ENCODE measurements at places on chromosomes 2 and 18.

DNA sequence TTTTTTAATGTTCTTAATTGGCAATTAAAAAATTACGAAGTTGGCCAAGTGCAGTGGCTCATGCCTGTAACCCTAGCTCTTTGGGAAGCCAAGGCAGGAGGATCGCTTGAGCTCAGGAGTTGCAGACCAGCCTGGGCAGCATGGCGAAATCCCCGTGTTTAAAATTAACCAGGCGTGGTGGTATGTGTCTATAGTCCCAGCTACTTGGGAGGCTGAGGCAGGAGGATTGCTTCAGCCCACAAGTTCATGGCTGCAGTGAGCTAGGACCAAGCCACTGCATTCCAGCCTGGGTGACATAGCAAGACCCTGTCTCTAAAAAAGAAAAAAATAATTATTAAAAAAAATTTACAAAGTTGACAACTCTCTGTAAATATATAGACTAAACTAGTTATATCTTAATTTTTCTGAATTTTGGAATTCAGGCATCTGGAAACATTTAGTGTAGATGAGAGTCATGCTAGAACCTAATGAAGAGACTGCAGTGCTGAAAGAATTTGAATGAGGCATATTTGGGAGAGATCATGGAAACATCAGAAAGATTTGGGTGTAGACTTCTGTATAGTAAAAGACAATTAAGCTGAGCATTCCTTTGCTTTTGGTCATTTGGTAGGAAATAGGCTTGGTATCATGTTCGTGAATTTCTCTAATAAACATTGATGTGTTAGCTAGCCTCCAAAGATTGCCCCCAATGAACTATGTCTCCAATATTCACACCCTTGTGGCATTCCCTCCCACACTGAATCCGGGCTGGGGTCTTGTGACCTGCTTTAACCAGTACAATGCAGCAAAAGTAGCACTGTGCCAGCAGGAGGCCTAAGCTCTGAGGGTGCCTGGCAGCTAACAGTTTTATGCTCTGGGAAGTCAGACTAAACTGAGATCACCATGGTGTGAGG is 4.2 kb upstream of the ROCK1 start:
- DNase-seq, result no peak

GRCh38 chr2:144521686-144522085 is 1.8 kb upstream of the ZEB2 start:
- DNase-seq, result no peak

- DNase-seq, result no peak
These were observed 142.5 kb downstream of the MTCL1 start for GRCh38 chr18:8847900-8848299.

- no peak for DNase-seq
These were observed 216.1 kb downstream of the ETAA1 start for GRCh38 chr2:67613227-67613626.

DNA sequence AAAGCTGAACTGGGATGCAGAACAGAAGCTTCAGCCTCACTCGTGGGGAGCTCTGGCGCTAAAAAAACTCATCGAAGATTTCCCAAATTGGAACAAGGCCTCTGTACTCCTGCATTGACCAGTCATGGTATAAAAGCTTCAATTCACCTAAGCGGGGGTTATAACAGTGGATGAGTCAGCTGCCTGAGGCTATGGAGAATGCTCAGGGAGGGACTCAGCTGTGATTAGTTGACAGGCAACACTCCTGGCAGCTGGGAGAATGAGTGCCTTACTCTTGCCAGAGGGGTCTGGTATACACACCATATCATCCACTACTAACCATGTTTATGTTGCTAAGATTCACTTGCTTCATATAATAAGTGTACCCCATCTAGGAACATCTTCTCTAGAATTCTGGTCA is 350.6 kb upstream of the VRK2 start:
- DNase-seq, result no peak

- DNase-seq, result no peak
These were observed 161.8 kb downstream of the FAM210A start for GRCh38 chr18:13564579-13564978.

DNA sequence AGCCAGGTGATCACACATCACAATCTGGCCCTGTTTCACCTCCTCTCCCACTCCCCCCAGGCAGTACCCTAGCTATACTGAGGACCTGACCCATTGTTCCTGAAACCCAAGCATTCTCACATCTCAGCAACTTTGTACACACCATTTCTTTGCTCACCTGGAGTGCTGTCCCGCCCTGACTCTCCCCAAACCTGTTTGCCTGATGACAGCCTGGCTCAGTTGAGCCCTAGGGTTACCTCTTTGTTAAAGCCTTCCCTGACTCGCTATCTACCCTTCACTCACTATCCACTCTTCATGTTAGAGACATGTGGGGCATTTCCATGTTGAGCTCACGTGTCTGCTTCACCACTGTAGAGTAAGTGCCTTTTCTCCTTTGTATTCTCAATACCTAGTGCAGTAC is 49.1 kb downstream of the GREB1L start:
- no peak for DNase-seq

- DNase-seq, result no peak
These were observed 196.3 kb downstream of the PDE1A start for GRCh38 chr2:182230561-182230960.

DNA sequence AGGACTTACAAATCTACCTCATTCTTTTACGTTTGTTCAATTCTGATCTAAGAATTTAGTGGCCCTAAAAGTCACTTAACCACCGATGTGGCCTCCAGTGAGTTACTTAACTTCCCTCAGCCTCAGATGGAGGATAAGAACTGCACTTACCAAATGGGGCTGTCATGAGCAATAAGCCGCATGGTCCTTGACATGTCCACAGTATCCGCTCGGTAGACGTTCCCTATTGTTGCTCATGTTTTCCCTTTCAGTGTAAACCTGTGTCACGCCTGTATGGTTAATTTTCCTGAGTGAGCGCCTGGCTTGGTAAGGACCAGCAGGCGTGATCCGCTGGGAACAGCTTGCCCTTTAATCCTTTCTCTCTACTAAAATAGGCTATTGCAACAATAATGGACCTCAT is 20.3 kb downstream of the SEC11C start:
- no peak for DNase-seq

GRCh38 chr2:160408959-160409291 is 84.7 kb downstream of the RBMS1 start:
- no peak for DNase-seq

- no peak for DNase-seq
These were observed 159.6 kb downstream of the RND3 start for GRCh38 chr2:150327564-150328489.

- no peak for DNase-seq
These were observed 74.8 kb downstream of the AKAIN1 start for GRCh38 chr18:5122272-5122671.

GRCh38 chr18:79775441-79776221 is 22.1 kb upstream of the KCNG2 start:
- no peak for DNase-seq

- DNase-seq, result no peak
These were observed 304.6 kb upstream of the LYPD1 start for GRCh38 chr2:132974467-132975095.

DNA sequence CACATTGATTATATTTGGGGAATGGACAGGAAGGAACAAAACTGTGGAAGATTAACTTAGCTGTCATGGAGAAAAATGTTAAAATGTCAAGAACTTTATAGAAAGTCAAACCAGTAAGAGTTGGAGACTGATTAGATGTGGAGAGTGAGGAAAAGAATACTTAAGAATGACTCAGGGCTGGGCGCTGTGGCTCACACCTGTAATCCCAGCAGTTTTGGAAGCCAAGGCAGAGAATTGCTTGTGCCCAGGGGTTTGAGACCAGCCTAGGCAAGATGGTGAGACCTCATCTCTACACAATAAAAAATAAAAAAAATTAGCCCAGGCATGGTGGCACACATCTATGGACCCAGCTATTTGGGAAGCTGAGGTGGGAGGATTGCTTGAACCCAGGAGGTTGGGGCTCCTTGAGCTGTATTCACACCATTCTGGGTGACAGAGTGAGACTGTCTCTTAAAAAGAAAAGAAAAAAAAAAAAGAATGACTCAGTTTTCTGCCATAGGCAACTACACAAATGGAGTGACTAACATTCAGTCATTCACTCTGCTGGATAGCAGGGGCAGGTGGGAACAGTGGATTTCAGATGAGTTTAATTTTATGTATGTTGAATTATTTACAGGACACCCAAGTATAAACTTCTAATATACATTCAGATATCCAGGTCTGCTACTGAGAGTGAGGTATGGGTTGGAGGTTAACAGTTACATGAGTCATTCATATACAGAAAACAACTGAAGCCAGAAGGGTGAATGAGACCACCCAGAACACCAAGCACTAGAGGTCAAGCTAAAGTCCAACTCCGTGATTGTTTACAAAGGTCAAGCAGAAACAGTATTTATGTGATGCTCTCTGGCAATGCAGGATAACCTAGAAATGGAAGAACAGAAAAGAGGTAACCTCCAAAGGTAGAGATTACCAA is 33.9 kb downstream of the ORC2 start:
- DNase-seq, result no peak

DNA sequence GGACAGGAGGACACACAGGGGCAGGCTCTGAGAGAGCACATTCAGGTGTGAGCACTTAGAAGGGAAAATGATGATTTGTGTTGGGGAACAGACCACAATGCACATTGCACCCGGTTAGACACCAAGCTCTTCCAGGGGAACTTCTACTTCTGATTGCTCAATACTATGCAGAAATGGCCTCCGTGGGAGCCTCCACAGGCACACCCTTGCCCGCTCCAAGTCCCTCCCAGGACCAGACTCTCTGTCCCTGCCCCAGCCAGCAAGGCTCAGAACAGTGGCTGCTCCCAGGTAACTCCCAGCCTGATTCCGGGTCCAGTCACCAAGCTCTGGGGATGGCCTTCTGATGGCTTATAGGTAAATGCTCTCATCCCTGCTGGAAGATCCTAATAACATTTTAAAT is 56.2 kb downstream of the BCL2L11 start:
- no peak for DNase-seq

- no peak for DNase-seq
These were observed 35.6 kb downstream of the EMX1 start for GRCh38 chr2:72952961-72953360.

GRCh38 chr2:241935314-241935713 is 65.8 kb downstream of the RTP5 start:
- DNase-seq, result no peak

DNA sequence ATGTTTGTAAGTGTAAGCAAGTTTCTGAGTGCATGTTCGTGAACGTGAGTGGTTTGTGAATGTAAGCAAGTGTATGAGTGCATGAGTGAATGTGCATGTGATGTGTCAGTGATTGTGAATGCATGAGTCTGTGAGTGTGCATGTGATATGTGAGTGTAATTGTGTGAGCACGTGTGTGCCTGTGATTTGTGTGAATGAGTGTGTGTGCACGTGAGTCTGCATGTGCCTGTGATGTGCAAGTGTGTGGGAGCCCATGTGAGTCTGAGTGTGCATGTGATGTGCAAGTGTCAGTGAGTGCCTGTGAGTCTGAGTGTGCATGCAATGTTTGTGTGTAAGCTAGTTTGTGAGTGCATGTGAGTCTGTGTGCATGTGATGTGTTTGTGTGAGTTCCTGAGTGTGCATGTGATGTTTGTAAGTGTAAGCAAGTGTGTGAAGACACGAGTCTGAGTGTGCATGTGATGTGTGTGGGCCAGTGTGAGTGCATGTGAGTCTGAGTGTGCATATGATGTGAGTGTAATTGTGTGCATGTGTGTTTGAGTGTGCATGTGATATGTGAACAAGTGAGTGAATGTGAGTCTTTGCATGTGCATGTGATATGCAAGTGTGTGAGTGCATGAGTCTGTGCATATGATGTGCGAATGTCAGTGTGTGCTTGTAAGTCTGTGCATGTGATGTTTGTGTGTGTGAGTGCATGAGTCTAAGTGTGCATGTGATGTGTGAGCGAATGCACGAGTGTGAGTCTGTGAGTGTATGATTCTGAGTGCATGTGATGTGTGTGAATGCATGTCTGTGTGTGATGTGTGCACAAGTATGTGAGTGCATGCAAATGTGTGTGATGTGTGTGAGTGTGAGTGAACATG is 45.1 kb downstream of the COPS8 start:
- DNase-seq, result no peak

- DNase-seq, result no peak
These were observed 257.7 kb upstream of the CHAC2 start for GRCh38 chr2:53509831-53510388.

DNA sequence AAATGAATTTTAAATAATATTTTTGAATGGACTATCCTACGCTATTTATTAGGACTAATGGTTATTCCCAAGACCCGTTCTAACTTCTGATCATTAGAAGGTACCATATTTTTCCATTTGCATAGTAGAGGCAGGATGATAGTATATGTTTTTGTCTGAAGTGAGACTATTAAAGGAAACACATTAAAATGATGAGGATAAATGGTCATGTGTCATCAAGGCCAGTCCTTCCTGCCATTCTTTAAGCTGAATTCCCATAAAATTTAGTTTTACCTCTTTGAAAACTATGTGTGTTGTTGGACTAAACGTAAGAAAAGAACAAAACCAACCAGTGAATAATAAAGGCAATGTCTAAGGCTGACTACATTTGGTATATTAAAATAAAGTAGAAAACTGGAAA is 121.8 kb downstream of the SLC8A1 start:
- DNase-seq, result no peak

DNA sequence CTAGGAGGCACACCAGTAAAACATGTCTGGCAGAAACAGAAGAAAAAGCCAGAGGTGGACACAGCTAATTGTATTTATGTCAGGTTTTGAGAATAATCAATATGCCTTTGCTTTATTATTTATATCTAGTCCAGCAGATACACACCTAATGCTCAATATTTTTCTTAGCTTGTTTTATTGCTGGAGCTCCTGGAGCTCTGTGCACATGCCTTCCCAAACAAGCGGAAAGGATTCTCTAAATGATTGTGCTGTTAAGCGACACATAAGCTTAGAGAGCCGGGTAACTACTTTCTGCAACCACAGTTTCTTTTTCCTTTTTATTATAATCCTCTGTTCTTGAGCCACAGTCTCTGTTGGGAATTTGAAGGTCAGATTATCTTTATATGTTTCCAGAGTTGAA is 177.3 kb upstream of the ST6GAL2 start:
- DNase-seq, result no peak

GRCh38 chr18:49591775-49592174 is 29.9 kb downstream of the LIPG start:
- no peak for DNase-seq

GRCh38 chr2:145020694-145021093 is 500.8 kb upstream of the ZEB2 start:
- no peak for DNase-seq

GRCh38 chr2:86056590-86057331 is 48.9 kb downstream of the POLR1A start:
- no peak for DNase-seq

DNA sequence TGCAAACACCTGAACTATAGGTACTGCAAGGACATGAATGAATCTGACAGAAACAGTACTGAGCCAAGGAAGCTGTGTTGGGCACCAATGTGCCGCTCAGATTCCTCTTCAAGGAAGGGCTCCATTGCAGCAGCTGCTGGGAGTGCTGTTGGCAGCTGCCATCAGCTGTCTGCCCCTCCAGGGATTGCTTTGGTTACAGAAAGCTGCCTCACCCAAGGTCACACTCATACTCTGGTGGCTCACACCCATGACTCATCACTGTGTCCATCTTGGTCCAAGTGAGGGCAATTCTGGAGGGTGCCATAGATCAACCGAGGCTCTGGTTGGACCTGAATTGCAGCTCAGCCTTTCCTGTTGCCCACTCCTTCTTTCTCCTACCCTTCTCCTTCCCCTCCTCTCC is 24.4 kb upstream of the TRPM8 start:
- no peak for DNase-seq

- no peak for DNase-seq
These were observed 173.6 kb downstream of the GALR1 start for GRCh38 chr18:77422974-77423867.

GRCh38 chr2:68000170-68000825 is 62.5 kb downstream of the C1D start:
- DNase-seq, result no peak
